ENCODE measurements at places on chromosomes 12 and 14. TPM values are rescaled to one million over a fixed set of nuclear protein-coding genes. Genes with fewer than 3 reads are reported as not detected.

The TMPRSS12 gene
- total RNA-seq = not detected

The SLC35E3 gene
- 4.1 TPM for total RNA-seq

The SLC8A3 gene
- total RNA-seq = not detected

The IL22 gene
- not detected for total RNA-seq

The DCN gene
- total RNA-seq = 2,110 TPM

The B3GNT4 gene
- not detected for total RNA-seq

The FITM1 gene
- total RNA-seq = 0.20 TPM
